Spinal cord (tissue), 10 donors: ENCODE measurements at places on chromosomes 12 and 14. TPM values are rescaled to one million over a fixed set of nuclear protein-coding genes. Genes with fewer than 3 reads are reported as not detected.

GRCh38 chr12:132056320-132056719, 87.8 kb downstream of the DDX51 start:
- DNase-seq, result no peak

- no peak for DNase-seq
These were observed 12.8 kb upstream of the NR4A1 start for GRCh38 chr12:52038447-52038846.

GRCh38 chr14:79581912-79582576, 629.3 kb downstream of the DIO2 start:
- DNase-seq, result no peak

DNA sequence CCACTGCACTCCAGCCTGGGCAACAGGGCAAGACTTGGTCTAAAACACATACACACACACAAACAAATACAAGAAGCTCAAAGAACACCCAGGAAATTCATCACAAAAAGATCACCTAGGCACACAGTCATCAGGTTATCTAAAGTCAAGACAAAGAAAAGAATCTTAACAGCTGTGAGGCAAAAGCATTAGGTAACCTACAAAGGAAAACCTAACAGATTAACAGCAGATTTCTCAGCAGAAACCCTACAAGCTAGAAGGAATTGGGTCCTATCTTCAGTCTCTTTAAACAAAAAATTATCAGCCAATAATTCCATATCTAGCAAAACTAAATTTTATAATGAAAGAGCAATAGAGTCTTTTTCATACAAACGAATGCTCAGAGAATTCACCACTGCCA, 22.4 kb downstream of the CEP83 start:
- no peak for DNase-seq

- DNase-seq, result no peak
These were observed 468.5 kb downstream of the ETNK1 start for GRCh38 chr12:23093488-23093887.

- no peak for DNase-seq
These were observed 90.8 kb downstream of the BICD1 start for GRCh38 chr12:32197421-32197820.

DNA sequence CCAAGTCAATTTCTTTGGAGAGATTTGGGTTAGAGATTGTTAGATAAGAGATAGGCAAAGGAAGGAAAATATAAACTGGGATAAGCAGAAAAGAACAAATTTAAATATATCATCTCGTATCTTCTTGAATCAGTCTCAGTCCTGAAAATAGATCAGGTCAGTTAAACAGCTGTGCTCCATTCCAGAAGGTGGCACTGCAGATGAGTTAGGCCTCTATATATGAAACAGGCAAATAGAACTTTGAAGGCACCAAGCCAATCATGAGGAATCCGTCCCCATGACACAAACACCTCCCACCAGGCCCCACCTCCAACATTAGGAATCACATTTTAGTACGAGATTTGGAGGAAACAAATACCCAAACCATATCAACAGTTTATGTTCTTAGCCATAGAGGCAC, 605.5 kb upstream of the USP15 start:
- no peak for DNase-seq

DNA sequence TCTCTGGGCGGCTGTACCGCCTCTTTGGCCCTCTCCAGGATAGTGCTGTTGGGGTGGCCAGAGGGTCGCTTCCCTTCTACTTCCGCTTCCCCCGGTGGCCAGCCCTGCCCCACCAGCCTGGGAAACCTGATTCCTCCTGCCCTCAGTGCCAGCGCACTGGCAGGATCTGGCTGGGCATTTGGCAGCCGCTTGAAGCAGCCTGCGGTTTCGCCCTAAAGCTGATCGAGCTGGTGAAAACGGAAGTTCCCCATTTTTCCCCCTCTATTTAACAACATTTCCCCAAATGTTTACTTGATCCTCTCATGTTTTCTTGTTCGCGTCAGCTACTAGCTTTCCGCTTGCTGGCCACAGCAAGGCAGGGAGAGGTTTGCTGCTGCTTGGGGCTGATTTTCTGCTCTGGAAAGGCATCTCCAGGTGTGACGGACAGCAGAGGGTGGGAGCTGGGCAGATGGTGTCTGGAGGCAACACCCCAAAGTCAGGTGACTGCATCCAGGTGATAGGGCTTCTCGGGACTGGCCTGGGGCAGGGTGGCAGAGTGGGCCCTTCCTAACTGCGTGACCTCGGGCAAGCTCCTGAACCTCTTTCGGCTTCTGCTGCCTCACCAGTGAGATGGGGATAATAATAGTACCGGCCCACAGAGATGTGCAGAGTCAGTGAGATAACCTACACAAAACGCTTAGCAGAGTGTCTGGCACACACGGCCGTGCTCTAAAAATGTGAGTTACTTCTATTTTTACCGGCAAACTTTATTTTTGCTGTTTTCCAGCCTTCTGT, 53.1 kb downstream of the TSPAN9 start:
- DNase-seq, result no peak

GRCh38 chr12:132178801-132179401, 34.6 kb downstream of the NOC4L start:
- no peak for DNase-seq

DNA sequence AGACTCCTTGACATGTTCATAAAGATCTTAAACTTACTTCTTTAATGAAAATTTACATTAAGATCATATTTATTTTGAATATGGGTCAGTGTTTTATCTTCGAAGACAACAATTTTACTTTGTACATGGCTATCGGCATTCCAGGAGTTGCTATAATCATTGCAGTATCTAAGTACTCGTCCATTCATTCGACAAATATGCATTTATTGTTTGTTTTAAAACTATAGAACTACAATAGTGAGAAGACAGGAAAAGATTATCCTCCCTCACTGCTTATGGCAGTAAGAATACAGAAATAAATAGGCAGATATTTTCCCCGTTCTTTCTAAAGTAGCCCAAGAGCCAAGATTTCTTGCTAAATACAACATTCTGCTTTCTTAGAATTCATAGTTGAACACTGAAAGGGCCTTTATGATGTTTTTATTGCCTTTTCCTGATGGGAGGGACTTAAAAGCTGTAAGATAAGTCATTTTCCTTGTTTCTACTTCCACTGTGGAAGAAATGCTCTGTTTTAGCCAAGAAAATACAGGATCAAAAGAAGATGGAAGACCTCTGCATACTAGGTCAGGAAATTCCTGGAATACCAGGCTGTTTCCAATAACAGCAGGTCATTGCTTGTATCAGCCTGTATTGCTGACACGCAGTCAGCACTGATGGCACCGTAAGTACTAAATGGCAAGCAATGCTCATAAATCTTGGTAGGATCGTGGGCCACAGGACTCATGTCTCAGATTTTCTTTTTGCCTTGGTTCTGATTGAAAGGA, 521.0 kb upstream of the ATP2B1 start:
- no peak for DNase-seq

GRCh38 chr14:92987713-92988510, 65.0 kb downstream of the CHGA start:
- no peak for DNase-seq

TMEM106C gene
- 120 TPM for total RNA-seq

APOF gene
- not detected for total RNA-seq

MAP1LC3B2 gene
- 3.8 TPM for total RNA-seq
